CD4-positive, alpha-beta T cell (primary cell): ENCODE measurements at places on chromosomes 4 and X. TPM values are rescaled to one million over a fixed set of nuclear protein-coding genes. Genes with fewer than 3 reads are reported as not detected.

GRCh38 chrX:134821370-134821769 is 163.1 kb upstream of the PLAC1 start:
- H3K4me1 ChIP-seq = no peaks in the 10 kb centered on the region
- no peaks in the 10 kb centered on the region for H3K27me3 ChIP-seq
- no peak for DNase-seq
- H3K36me3 ChIP-seq = no peaks in the 10 kb centered on the region

DNA sequence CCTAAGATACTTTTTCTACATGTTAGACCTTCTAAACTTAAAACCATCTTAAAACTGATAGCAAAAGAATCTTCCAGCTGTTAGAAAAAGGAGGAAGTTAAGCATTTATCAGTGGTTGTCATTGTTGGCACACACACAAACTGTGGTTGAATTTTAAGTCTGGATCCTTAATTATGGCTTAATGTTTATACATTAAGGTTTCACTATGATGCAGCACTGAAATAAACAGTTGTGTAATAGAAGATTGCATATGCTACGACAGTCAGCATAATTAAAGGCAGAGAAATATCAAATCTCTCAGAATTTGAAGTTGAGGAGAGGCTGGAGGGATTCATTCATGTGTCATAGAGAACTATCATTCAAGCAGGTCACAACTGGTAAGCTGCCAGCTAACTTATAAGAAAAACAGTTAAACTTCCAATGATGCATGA is 32.3 kb downstream of the ADGRA3 start:
- H3K27me3 ChIP-seq = no peaks in the 10 kb centered on the region
- DNase-seq = no peak
- H3K4me1 ChIP-seq = no peaks in the 10 kb centered on the region
- no peak overlapping the region for H3K27ac ChIP-seq

DNA sequence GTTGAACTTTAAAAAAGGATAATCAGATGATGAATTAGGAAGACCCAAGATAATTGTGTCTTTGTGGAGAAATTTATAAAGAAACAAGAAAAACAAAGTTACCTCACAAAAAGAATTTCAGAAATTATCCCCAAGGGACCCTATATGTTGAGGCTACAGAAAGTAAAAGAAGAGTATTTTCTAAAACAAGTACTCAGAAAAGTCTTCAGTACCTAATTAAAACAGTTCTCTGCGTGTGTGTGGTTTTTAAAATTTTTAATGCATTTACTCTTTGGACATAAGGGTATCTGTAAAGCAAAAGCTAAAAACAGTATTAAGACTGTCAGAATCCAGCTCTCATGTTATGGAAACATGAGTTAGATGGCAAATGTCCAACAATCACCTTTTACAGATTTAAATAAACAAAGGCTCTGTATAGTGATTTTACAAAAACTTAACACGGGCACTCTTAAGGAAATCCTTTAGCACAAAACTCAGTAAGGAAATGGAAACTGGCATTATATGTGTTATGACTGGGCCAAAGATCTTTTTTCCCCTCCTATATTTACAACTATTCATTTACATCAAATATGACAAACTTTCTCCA is 187.5 kb downstream of the NSUN7 start:
- H3K4me1 ChIP-seq = no peaks in the 10 kb centered on the region
- no peaks in the 10 kb centered on the region for H3K36me3 ChIP-seq
- no peak overlapping the region for H3K4me3 ChIP-seq
- DNase-seq = no peak

- no peaks in the 10 kb centered on the region for H3K4me1 ChIP-seq
- H3K36me3 ChIP-seq = no peaks in the 10 kb centered on the region
- H3K27ac ChIP-seq = no peak overlapping the region
- no peak for DNase-seq
- no peak overlapping the region for H3K4me3 ChIP-seq
Observed at GRCh38 chr4:117700111-117700892, 334.0 kb upstream of the NDST3 start.

GRCh38 chrX:9518051-9518450 is 53.2 kb downstream of the TBL1X start:
- no peak overlapping the region for H3K4me3 ChIP-seq
- H3K27me3 ChIP-seq = no peaks in the 10 kb centered on the region
- H3K4me1 ChIP-seq = peaks cover 9% of the 10 kb centered on the region
- no peak for DNase-seq
- H3K27ac ChIP-seq = no peak overlapping the region
- peaks cover 7% of the 10 kb centered on the region for H3K36me3 ChIP-seq

HSFX1 gene
- 0.30 TPM for total RNA-seq
